Hematopoietic multipotent progenitor cell treated with erythropoietin and hydrocortisone succinate and interleukin-3 and kit ligand, for 17 days (in vitro differentiated cells): ENCODE measurements at places on chromosomes 5 and 9.

DNA sequence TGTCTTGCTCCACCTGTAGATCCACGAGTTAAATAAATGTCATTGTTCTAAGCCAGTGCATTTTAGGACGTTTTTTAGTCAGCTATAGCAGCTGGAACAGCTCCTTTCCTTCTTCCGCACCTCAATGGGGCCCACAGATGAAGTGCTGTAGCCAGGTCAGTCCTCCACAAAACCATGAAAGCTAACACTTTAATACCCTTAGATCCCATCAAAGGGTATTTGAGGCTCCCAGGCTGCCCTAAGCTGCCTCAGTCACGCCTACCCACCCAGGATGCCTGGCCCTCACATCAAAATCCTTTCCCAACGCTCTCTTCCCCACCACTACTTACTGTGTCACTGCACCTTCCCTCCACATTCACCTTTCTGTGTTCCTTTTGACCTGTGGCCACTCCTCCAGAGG is 44.1 kb upstream of the ACO1 start:
- no peak for DNase-seq

DNA sequence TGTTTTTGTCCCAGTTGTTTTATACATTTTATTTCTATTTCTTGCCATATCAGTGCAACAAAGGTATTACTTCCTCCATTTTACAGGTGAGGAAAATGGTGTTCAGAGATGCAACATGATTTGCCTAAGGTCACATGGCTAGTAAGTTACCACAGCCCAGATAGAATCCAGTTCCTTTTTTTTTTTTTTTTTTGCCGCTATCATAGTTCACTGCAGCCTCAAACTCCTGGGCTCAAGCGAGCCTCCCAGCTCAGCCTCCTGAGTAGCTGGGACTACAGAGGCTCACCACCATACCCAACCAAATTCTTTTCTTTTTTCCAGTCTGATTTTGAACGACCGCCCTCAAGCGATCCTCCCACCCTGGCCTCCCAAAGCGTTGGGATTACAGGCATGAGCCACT is 480 bp upstream of the CCDC69 start:
- DNase-seq, result no peak

DNA sequence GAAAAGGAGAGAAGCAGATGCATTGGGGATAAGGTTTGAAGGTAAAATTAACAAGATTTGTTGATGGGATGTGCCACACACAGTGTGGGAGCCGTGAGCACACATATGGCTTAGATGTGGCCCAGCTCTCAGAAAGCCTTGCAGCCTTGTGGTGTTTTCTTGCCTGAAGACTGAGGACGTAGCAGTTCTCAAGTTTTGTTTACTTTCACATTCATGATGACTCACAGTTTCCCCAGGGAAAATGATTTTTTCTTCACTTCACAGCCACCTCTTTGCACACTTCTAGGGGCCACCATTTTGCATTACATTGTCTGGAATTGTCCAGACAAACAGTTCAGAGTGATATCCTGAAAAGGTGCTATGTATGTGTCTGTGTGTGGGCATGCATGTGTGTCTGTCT is 126.2 kb downstream of the BASP1 start:
- no peak for DNase-seq

- DNase-seq, result no peak
Measured at GRCh38 chr9:106934442-106935238, 71.7 kb downstream of the ZNF462 start.

- DNase-seq, result peak; percentile 51
Measured at GRCh38 chr9:134449180-134449916, 123.1 kb downstream of the RXRA start.

- DNase-seq, result no peak
Measured at GRCh38 chr5:60148366-60148765, 254.8 kb upstream of the PDE4D start.
